ENCODE measurements at places on chromosomes 12 and 14.

DNA sequence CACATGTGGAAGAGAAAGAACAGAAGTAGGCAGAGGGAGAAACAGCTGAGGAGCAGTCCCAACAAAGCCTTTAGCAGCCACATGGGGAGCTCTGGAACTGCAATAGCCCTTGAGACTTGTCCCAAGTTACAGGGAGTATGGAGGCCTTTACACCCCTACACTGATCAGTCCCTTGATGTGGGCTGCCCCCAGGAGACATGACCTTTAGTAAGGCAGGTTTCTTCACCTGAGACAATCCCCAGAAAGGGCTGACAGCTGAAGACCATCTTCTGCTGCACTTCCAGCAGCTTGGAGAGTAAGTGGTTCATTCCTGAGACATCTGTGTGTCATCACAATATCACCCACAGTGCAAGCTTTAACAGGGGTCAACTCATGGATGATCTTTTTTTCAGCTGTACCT lies 8.6 kb upstream of the SNAPC1 start:
- no peak for DNase-seq

DNA sequence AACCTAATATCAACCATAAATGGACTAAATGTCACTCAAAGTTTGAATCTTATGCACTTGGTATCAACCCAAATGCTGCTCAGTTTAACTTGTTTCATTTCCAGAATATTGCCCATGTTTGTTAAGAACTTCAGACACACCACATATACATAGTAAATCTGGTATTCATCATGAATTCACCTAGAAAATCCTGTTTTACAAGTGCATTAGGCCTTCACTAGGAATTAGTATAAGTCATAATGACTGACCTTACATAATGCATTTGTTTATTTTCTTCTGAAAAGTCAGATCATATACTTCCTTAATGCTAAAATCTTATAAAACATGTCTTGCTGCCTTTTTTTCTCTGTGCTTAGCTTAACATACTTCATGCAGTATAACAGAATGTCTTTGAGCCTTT lies 66.1 kb downstream of the ABCD2 start:
- no peak for DNase-seq

DNA sequence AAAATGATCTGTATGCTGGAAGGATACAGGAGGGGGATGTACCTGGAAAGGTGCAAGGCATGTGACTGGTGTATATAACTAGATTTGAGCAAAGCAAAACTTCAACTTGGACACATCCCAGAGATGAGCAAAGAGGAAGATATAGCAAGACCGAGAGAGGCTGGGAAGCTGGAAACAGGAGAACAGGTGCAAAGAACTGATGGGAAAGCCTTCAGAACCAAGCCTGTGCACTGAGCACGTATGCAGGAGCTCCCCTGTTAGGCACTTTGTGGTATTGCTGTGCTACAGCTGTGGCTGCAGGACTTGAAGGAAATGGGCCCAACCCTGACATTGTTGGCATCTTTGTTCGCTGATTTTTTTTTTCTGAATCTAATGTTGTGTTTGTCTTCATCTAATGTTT lies 120.7 kb upstream of the PWP1 start:
- no peak for DNase-seq

DNA sequence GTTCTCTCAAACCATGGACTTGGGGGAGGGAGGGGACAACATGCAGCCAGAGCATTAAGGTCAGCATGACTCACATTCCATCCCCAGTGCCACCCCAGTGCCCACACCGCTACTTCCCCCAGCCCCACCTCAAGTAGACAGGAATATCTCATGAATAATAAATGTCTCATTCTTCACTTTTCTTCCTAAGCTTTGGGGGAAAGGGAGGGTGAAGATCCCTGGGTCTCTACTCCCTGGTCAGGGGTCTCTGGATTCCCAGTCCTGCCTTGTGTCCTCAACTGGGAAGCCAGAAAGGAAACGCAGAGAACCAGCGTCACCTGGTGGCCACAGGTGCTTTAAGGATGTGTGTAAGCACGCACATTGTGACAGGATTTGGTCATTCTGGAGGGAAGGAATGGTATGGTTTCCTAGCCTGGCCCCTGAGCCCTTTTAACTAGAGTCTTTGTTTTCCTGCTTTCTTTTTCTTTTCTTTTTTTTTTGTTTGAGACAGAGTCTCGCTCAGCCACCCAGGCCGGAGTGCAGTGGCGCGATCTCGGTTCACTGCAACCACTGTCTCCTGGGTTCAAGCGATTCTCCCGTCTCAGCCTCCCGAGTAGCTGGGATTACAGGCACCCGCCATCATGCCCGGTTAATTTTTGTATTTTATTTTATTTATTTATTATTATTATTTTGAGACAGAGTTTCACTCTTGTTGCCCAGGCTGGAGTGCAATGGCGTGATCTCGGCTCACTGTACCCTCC lies 3.4 kb downstream of the GPR84 start:
- no peak for DNase-seq

DNA sequence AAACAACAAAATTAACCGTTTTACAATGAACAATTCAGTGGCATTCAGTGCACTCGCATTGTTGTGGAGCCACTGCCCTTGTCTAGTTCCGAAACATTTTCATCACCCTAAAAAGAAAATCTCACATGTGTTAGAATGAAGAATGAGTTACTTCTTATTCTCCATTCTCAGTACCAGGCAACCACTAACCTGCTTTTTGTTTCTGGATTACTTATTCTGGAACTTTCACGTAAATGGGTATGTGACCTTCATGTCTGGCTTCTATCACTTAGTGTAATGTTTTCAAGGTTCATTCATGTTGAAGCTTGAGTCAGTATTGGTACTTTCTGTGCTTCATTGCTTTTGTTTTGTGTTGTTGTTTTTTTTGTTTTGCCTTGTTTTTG lies 15.6 kb downstream of the RCOR1 start:
- DNase-seq: no peak

DNA sequence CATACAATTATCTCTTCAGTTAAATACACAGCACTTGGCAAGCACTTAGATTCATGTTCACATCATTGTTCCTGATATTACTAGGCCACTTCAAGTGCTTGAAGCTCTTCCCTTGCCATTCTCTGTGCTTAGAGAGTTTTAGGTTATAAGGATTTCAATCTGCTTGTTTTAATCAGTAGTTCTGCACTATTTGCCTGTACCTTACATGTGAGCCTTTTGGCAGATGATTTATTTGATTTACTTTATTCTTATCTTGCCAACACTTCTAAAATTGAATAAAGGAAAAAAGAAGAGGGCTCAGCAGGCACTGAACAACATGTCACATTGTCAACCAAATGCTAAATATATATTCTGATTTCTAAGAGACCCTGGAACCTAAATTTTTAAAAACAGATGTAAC lies 363.8 kb upstream of the USP15 start:
- no peak for DNase-seq

DNA sequence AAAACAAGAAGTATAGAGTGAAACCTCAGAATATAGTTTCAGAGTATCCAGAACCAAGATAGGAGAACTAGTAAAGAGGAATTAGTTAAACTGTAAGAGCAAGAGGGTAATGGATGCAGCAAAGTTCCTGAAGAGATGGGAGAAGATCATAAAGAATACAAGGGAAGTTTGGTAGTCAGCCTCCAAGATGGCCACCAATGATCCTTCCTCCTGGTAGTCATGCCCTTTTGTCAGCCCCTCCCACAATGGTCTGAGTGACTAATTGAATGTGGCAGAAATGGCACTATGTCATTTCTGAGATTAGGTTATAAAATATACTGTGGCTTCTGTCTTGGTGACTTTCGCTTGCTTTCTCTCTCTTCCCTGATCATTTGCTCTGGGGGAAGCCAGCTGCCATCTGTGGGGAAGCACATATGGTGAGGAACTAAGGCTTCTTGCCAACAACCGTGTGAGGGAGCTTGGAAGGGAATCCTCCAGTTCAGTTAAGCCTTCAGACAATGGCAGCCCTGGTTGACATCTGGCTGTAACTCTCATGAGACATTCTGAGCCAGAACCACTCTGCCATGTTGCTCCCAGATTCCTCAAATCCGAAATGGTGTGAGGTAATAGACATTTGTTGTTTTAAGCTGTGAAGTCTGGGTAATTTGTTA lies 55.3 kb upstream of the AMN1 start:
- DNase-seq: no peak

- no peak for DNase-seq
Observed at GRCh38 chr12:130571089-130571488, 145.0 kb downstream of the RIMBP2 start.

- no peak for DNase-seq
Observed at GRCh38 chr12:93980711-93981110, 167.7 kb upstream of the PLXNC1 start.

DNA sequence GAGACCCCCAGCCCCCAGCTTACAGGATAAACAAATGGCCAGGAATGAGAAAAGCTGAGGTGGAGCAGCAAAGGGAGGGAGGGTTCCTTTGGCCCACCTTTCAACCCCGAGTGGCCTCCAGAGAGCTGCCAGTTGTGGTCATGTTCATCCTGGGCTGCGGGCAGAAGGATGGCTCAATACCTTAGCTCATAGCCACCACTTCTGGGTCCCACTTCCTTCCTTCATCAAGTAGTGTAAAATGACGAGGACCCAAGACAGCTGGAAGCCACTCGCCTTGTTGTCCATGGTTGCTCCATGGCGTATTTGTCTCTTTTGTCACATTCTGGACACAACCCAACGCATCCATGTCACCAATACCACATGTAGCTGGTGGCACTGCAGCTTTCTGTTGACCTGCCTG lies 24.2 kb downstream of the CRACR2A start:
- DNase-seq: no peak

DNA sequence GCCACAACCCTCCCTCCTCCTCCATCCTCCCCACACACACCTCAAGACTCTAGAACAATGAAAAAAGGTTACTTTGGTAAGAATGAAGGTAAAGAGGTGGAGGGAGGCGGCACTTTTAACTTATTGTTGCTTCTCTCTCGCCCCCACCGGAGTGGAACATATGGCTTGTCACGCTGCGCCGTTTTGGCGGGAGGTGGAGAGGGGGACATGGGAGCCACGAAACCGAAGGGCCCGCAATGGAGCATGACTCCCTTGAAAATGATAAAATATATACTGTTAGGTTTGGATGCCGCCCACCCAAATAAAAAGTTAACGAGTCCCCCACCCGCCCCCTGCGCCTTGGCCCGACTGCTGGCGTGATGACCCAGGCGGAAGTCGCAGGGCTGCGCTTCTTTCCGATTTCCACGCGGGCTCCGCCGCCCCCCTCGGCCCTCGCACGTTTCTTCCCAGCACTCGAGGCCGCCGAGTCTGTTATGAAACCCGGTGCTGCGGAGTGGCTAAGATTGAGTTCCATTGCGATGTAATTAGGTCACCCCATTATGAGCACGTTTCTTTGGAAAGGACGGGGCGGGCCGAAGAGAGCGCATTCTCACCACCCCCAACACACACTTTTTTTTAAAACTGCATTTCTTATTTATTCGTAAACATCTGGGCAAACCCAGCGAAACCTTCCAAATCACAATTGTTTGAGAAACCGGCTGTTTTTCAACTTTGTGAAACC lies 1.4 kb upstream of the ZFP36L1 start:
- peak; percentile 12 for DNase-seq

GRCh38 chr14:100644784-100645183 lies 57.6 kb upstream of the BEGAIN start:
- DNase-seq: no peak

GRCh38 chr12:4486980-4487379 lies 41.4 kb upstream of the FGF6 start:
- no peak for DNase-seq

DNA sequence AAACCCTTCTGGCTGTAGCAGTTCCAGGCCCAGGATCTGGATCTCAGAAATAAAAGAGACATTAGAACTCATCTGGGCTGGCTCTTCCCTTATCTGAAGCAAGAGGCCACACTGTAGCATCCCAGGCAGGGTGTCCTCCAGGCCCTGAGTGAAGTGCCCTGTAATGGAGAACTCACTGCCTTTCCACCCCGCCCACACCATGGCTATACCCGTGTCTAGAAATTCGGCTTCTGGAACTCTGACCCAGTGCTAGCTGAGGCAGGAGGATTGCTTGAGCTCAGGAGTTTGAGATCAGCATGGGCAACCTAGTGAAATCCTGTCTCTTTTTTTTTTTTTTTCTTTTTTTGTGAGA lies 23.5 kb upstream of the PLEKHG3 start:
- no peak for DNase-seq

DNA sequence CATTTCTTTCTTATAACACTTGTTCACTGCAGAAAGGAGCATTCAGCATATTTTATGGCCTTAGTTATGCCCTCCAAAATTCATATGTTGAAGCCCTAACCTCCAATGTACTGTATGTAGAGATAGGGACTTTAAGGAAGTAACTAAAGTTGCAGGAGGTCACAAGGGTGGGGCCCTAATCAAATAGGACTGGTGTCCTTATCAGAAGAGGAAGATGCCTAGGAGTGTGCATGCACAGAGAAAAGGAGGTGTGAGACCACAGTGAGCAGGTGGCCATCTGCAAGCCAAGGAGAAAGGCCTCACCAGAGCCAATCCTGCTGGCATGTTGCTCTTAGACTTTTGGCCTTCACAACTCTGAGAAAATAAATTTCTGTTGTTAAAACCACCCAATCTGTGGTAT lies 12.9 kb upstream of the E2F7 start:
- DNase-seq: no peak

- no peak for DNase-seq
Observed at GRCh38 chr12:59927032-59927431, 331.2 kb downstream of the SLC16A7 start.

- DNase-seq: no peak
Observed at GRCh38 chr12:85299053-85299452, 19.0 kb downstream of the ALX1 start.

GRCh38 chr14:81990312-81990761 lies 456.7 kb upstream of the SEL1L start:
- DNase-seq: no peak

DNA sequence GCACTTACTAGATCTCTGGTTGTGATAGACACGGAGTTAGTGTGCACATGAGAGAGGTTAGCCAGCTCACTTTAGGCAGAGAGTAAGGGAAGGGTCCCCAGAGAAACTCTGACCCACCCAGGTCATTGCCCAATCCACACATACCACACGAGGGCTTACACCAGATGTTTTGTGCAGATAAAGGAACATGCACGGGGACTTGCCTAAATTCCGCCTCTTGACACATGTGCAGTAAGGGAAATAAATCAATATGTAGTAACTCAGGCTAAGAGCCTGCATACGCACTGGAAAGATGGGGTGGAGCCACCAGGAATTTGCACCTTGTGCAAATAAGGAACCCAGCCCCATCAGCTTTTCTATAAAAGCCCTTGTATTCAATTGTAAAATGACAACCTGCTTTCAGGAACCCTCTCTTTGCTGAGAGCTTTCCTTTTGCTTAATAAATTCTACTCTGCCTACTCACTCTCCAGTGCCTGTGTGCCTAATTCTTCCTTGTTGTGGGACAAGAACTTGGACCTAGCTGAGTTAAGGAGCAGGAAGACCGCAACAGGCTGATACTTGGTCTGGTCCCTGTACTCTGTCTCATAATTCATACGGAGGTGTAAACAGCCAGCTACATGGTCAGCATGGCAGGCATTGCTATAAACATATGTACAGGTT lies 120.2 kb downstream of the EMP1 start:
- no peak for DNase-seq

All from GOT3 (cell line).